T-helper 1 cell (primary cell): ENCODE measurements at places on chromosomes 13 and 19.

GRCh38 chr13:44117816-44118215 lies 238.1 kb downstream of the LACC1 start:
- DNase-seq = no peak

GRCh38 chr13:76971851-76972829 lies 19.7 kb upstream of the CLN5 start:
- DNase-seq = no peak

DNA sequence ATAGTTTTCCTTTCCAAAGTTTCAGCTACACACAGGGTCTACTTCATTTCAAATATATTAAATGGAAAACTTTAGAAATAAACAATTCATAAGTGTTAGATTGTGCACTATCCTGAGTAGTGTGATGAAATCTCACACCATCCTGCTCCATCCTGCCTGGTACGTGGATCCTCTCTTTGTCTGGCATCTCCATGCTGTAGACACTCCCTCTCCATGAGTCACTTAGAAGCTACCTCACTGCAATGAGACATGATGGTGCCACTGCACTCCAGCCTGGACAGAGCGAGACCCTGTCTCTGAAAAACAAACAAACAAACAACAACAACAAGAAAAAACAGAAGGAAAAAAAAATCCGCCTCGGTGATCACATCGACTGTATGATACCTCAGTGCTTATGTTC lies 191.8 kb downstream of the PCCA start:
- no peak for DNase-seq

- no peak for DNase-seq
These were observed 683.4 kb upstream of the ARGLU1 start for GRCh38 chr13:107251341-107251740.

GRCh38 chr13:35793823-35794222 lies 317.3 kb upstream of the MAB21L1 start:
- DNase-seq = no peak

- no peak for DNase-seq
These were observed 108.6 kb upstream of the GJB6 start for GRCh38 chr13:20340759-20341171.
